DMS 273 treated with DMSO at 0.1 percent for 48 hours (cell line): ENCODE measurements at places on chromosomes 4 and X.

DNA sequence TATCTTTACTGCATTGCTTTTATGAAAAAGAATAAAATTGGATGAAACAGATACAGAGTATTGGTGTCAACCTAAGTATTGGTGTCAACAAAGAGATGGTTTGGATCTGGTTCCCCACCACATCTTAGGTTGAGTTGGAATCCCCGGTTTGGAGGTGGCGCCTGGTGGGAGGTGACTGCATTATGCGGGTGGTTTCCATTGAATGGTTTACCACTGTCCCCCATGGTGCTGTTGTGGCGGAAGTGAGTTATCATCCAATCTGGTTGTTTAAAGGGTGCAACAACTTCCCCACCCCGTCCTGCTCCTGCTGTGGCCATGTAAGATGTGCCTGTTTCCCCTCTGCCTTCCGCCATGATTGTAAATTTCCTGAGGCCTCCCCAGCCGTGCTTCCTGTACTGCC, 52.8 kb upstream of the CD99 start:
- no peak for DNase-seq

DNA sequence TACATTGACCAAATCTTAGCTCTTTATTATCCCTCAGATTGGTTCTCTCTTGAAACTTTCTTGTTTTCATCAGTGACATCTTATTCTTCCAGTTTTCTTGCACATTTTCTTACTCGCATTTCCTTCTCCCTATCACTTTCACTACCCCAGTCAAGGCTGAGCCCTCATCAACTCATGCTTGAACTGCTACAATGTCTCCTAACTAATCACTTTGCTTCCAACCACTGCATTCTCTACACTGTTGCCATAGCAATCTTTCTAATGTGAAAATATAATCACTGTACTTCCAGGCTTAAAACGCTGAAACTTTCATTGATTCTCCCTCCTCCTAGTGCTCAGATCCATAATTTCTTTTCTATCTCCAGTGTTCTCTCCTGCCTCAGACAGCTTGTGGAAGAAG, 22.2 kb upstream of the LPAR4 start:
- DNase-seq: no peak

DNA sequence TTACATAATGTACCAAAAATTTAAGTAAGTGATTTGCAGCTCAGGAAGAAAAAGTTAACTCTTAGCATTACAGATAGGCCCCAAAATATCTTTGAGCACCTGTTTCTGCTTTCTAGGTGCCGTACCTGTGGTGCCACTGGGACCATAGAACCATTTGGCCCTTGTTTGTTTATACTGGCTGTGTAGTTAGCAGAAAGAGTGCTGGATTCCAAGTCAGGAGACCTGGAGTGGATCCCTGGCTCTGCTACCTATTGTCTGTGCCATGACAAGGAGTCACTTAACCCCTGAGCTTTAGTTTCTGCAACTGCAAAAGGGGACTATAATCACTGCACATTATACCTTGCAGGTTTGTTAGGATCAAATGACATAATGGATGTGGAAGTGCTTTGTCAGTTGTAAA, 137.8 kb upstream of the GPR101 start:
- no peak for DNase-seq

GRCh38 chr4:10015140-10015753, 6.0 kb downstream of the SLC2A9 start:
- DNase-seq: no peak

- no peak for DNase-seq
Observed at GRCh38 chrX:107936434-107936730, 45.8 kb downstream of the TEX13B start.

GRCh38 chr4:3705236-3705987, 60.8 kb upstream of the ADRA2C start:
- DNase-seq: no peak
